ENCODE measurements at places on chromosomes 16 and 17.
A peak's percentile ranks its signal among the peaks of the same experiment; 100 is the strongest.

- DNase-seq = no peak
Measured at GRCh38 chr16:57916735-57917438, 54.0 kb downstream of the CNGB1 start.

DNA sequence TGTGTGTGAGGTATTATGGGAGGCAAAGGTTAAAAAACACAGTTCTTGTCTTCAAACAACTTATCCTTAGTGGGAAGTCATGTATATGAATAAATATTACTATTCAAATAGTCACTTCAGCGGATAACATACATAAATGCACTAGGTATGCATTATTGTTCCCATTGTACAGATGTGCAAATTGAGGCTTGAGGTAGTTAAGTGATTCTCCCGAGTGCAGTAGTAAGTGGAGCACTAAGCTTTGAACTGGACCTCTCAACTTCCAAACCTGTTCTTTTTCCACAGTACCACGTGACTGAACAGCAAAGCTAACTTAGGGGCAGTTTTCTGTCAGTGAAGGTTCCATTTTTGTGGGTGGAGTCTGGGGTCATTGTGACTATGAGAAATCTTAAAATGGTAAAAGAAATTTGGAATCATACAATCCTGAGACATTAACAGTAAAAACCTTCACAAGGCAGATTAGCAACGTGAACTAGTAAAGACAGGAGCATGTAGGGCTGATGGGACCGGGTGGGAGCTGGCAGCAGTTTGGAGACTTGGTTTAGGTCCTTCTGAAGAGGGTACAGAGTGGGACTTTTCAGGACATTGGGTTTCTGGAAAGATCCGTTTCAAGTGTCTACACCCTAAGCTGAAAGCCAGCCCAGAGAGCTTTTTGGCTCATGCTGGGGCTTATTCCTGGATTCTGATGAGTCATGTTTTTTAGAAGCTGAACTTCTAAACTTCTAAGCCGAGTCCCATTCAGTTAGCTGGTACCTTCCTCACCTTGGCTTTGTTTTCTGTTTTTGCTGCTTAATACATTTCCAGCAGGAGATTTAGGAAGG, 204.9 kb downstream of the PRKCA start:
- no peak for DNase-seq

DNA sequence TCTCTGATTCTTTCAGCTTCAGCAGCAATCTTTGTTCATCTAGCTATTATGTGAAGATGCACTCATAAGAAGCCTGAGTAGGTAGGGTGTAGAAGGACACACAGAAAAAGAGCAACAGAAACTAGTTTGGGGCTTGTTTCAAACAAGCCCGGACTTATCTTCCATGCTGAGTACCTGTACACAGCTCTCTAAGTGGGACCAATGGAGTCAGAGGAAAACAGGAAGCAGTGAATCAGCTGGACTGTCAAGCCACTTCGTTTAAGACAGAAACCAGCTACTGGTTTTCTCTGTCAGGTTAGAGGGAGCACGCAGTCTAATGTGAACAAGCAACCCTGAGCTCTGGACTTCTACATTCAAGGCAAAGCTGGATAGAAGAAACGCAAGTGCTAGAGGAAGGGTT, 16.0 kb downstream of the MAP2K6 start:
- DNase-seq = no peak

GRCh38 chr17:77258638-77259037, 117.9 kb downstream of the SEC14L1 start:
- DNase-seq = no peak

GRCh38 chr17:80663781-80664206, 119.2 kb downstream of the RPTOR start:
- peak; percentile 29 for DNase-seq

- DNase-seq = no peak
Measured at GRCh38 chr17:39640591-39641031, 3.7 kb downstream of the STARD3 start.

DNA sequence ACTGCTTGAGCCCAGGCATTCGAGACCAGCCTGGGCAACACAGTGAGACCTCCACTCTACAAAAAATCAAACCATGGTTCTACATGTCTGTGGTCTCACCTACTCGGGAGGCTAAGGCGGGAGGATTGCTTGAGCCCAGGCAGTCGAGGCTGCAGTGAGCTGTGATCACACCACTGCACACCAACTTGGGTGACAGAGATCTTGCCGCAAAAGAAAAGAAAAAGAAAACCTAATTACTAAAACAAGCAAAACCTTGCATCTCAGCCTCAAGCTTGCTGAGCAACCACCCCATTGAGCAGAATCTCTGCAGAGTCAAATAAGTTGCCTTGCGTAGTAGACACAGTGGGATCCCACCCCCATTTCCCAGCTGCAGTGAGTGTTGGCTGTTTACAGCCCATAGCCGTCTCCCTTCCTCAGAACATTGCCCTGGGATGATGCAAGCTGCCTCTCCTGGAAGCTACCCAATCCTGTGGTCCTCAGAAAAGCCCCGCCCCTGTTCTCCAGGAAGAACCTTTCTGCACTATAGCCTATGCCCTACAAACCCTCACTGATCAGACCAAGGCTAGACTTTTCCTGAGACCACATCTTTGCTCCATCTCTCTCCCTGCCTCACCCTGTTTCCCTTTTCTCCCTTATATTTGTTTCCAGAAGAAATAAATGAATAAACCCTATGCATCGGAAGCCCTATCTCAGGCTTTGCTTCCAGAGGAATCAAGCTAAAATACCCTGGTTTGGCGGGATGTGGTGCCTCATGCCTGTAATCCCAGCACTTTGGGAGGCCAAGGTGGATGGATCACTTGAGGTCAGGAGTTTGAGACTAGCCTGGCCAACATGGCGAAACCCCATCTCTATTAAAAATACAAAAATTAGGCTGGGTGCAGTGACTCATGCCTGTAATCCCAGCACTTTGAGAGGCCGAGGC, 16.7 kb upstream of the ERN2 start:
- DNase-seq = no peak

DNA sequence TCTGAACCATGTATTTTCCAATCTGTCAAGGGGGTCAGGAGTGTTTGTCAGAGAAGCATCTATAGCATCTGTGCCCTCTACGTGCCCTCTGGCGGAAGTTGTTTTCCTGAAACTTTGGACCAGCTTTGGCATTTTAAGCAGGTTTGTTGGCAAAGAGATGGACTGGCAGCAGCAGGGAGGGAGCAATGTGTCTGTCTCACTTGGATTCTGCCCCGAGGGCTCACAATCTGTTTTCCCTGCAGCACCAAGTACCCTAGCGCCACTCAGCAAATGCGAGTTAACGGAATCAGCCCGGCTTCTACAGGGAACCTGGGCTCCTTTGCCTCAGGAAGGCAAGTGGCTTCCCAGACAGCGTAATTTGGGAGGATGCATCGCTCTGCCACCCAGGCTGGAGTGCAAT, 17.4 kb downstream of the DUSP14 start:
- DNase-seq = no peak

- DNase-seq = no peak
Measured at GRCh38 chr16:82960918-82961317, 334.1 kb downstream of the CDH13 start.

- peak; percentile 48 for DNase-seq
Measured at GRCh38 chr17:74354123-74354522, 7.5 kb downstream of the BTBD17 start.

- DNase-seq = no peak
Measured at GRCh38 chr17:49024523-49024922, 27.3 kb downstream of the IGF2BP1 start.

Measured in activated CD4-positive, alpha-beta T cell treated with anti-CD3 and anti-CD28 coated beads, Interleukin-2, amount 50 U/mL, for 1 hour (primary cell).